Fibroblast of skin of abdomen (primary cell): ENCODE measurements at places on chromosomes 12 and 14.

GRCh38 chr12:68976395-68976841 is 43.4 kb upstream of the CPM start:
- no peak for DNase-seq

DNA sequence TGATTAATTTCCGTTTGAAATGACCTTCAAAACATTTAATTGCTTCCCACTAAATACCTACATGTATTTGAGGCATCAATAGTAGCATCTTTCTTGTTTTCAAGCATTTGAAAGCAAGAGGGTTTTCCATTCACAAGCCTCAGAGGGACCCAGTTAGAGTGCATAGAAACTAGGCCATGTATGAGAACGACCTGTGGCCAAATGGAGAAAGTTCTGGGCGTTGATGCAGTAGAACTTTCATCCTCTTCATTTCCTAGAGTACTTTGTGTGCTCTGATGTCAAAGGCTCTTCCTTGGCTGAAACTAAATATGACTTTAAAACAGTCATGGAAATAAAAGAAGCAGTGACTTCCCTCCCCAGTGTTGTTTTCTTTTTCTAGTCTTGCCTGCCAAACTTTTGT is 944 bp upstream of the DHRS7 start:
- no peak for DNase-seq

GRCh38 chr12:76685246-76685678 is 78.7 kb upstream of the ZDHHC17 start:
- peak; percentile 65 for DNase-seq

- DNase-seq, result no peak
Observed at GRCh38 chr14:89401241-89401640, 15.8 kb downstream of the FOXN3 start.
